ENCODE measurements at places on chromosomes 5 and 9. TPM values are rescaled to one million over a fixed set of nuclear protein-coding genes. Genes with fewer than 3 reads are reported as not detected.

DNA sequence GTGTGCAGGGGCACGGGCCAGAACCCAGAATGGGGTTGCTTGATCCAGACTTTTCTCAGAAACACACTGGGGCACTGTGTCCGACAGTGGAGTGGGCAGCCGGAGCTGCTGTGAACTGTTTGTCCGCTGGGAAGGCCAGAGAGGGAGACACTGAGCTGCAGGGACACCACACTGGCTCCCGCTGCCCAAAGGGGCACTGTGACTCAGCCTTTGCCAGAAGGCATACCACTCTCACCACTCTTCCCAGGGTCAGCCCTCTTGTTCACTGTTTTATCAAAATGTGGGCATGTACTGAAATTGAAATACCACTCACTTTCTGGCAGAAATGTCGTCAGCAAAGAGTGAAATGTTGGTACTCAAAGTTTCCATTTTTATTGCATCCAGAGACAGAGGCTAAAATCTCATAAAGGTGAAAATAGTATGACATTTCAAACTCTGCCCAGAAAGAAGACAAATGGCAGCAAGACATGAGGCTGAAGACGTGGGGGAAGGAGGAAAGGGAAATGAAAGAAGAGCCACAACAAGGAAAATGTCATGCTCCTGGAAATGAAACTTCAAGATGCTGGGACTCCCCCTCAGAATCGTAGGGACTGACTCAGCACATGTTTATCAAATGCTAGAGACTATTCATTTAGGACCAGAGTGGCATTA is 4.5 kb upstream of the IL7R start:
- peak; percentile 35 for DNase-seq
- H3K27me3 ChIP-seq, result no peaks in the 10 kb centered on the region
- H3K4me3 ChIP-seq, result no peak overlapping the region
- no peaks in the 10 kb centered on the region for H3K36me3 ChIP-seq
- H3K4me1 ChIP-seq, result no peaks in the 10 kb centered on the region

GRCh38 chr9:76744336-76744735 is 19.9 kb upstream of the PCA3 start:
- peaks cover 4% of the 10 kb centered on the region for H3K36me3 ChIP-seq
- no peaks in the 10 kb centered on the region for H3K4me1 ChIP-seq
- no peak overlapping the region for H3K4me3 ChIP-seq
- no peak for DNase-seq
- H3K27ac ChIP-seq, result no peak overlapping the region

DNA sequence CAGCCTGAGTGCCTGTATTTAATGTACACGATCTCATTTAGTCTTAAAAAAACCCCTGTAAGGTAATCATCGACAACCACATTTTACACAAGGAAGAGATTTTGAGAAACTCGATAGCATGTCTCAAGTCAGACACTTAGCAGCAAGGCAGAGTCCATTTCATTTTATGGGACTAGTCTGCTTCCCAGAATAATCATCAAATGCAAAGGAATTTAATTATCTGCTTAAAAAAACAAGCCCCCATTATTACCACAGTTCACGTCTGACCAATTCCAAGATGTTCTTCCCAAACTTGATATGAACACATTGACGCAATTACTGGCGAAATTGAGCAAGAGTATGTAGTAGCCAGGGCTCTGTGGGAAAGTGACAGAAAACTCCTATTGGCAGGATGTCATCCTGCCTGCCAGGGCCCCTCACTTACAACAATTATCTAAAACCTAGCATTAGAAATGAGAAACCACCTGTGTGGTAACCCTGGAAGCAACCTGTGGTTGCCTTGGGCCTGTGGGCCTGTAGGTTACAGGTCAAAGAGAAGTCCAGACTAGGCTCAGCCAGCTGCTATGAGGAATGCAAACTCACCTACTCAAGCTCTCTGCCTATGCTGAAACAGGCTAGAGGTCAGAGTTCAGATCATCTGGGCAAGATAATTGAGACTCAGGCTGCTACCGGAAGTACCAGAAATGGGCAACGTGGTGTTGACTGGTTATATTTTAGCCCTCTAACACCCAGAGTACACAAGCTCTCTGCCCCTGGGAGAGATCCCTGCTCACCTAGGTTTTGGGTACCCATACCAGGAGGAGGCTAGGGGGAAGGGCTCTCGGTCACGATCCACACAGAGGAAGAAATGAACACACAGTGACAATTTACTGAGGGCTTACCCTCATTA is 1.6 kb downstream of the B4GALT1 start:
- H3K27me3 ChIP-seq, result no peaks in the 10 kb centered on the region
- peaks cover 3% of the 10 kb centered on the region for H3K4me1 ChIP-seq
- no peaks in the 10 kb centered on the region for H3K36me3 ChIP-seq
- DNase-seq, result no peak
- H3K4me3 ChIP-seq, result peak overlapping the region; percentile 84

GRCh38 chr9:19768798-19769197 is 20.0 kb downstream of the SLC24A2 start:
- H3K27me3 ChIP-seq, result no peaks in the 10 kb centered on the region
- H3K4me1 ChIP-seq, result no peaks in the 10 kb centered on the region
- H3K27ac ChIP-seq, result no peak overlapping the region
- no peak for DNase-seq
- H3K4me3 ChIP-seq, result no peak overlapping the region

DNA sequence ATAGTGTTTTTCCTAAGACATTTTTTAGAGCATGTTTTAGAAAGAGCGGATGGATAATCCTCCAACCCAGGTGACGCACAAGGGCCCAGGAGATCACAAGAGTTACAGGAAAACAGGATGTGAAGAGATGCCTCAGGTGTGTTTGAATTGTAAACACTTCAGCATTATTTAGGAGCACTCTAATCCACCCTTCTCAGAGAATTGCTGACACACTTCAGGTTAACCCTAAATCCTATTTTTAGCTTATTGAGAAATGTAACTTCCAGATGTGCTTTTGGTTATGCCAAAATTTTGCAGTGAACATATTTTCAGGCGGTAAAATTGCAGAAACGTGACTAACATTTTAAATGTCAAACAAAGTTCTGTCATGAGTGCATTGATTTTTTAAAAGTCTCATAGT is 755.4 kb upstream of the CTNND2 start:
- no peaks in the 10 kb centered on the region for H3K4me1 ChIP-seq
- DNase-seq, result no peak
- H3K27me3 ChIP-seq, result no peaks in the 10 kb centered on the region
- no peak overlapping the region for H3K4me3 ChIP-seq
- H3K36me3 ChIP-seq, result peaks cover 82% of the 10 kb centered on the region
- no peak overlapping the region for H3K27ac ChIP-seq

- no peak overlapping the region for H3K4me3 ChIP-seq
- H3K27ac ChIP-seq, result no peak overlapping the region
- no peak for DNase-seq
Observed at GRCh38 chr9:130915096-130915447, 18.5 kb upstream of the QRFP start.

DNA sequence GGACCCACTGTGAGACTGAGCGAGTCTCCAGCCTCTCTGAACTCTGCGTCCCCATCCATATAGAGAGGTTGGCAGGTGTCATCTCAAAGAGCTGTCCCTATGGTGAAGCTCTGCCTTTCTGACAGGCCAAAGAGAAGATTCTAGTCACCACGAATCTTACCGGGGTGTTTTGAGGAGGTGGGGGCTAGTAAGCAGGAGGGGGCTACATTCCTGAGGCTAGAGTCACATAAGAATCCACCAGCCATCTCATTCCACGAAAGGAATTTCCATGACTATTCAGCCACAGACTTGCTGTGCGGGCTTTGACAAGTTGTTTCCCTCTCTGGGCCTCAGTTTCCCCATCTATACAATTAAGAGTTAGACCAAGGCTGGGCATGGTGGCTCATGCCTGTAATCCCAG is 16.3 kb downstream of the PDGFRB start:
- H3K4me1 ChIP-seq, result peaks cover 20% of the 10 kb centered on the region
- no peak overlapping the region for H3K4me3 ChIP-seq
- H3K27ac ChIP-seq, result no peak overlapping the region
- DNase-seq, result no peak

- DNase-seq, result peak; percentile 17
- H3K4me3 ChIP-seq, result no peak overlapping the region
- H3K27me3 ChIP-seq, result no peaks in the 10 kb centered on the region
- no peak overlapping the region for H3K27ac ChIP-seq
- H3K4me1 ChIP-seq, result peaks cover 2% of the 10 kb centered on the region
- H3K36me3 ChIP-seq, result no peaks in the 10 kb centered on the region
Observed at GRCh38 chr9:127140842-127141675, 18.6 kb upstream of the ANGPTL2 start.

DNA sequence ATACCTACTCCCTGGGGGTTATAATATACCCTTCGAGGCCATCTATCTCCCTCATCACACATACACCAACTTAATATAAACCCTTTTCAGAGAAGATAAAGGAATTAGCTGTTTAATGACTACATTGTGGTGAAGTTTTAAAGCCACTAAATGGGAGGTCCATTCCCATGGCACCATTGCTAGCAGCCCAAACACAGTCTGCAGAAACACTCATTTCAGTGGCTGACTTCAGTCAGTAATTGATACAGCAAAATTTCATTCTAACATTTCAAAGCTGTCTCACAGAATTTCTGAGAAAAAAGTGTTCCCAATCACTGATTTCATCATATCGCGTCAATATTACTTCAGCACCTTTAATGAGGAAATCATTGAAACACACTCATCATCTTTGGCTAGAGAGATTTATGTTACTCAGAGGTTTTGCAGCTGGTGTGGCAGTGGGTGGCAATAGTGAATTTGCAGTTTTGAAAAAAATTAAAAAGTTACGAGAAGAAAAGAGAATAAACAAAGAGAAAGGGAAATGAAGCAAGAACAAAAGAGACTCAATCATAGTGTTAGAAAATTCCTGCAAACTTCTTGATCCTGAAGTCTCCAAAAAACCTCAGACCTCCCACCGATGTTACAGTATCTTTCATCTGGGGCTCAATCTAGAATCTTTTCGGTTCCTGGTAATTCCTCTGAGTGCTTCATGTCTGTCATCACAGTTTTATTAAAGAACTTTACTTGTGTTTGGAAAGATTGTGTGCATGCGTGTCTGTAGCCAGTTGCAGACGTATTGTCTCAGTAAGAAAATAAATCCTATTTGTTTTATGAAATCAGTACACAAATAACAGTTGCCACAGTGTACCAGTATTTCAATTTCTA is 105.0 kb downstream of the ERCC6L2 start:
- H3K27ac ChIP-seq, result no peak overlapping the region
- H3K4me1 ChIP-seq, result 0 out of 2 replicates have a peak, but pooled peaks cover 2% of the 10 kb centered on the region
- H3K36me3 ChIP-seq, result peaks cover 18% of the 10 kb centered on the region
- H3K4me3 ChIP-seq, result no peak overlapping the region

GRCh38 chr5:174706997-174707572 is 17.3 kb upstream of the MSX2 start:
- H3K27ac ChIP-seq, result no peak overlapping the region
- DNase-seq, result no peak
- H3K27me3 ChIP-seq, result no peaks in the 10 kb centered on the region
- no peaks in the 10 kb centered on the region for H3K4me1 ChIP-seq

DNA sequence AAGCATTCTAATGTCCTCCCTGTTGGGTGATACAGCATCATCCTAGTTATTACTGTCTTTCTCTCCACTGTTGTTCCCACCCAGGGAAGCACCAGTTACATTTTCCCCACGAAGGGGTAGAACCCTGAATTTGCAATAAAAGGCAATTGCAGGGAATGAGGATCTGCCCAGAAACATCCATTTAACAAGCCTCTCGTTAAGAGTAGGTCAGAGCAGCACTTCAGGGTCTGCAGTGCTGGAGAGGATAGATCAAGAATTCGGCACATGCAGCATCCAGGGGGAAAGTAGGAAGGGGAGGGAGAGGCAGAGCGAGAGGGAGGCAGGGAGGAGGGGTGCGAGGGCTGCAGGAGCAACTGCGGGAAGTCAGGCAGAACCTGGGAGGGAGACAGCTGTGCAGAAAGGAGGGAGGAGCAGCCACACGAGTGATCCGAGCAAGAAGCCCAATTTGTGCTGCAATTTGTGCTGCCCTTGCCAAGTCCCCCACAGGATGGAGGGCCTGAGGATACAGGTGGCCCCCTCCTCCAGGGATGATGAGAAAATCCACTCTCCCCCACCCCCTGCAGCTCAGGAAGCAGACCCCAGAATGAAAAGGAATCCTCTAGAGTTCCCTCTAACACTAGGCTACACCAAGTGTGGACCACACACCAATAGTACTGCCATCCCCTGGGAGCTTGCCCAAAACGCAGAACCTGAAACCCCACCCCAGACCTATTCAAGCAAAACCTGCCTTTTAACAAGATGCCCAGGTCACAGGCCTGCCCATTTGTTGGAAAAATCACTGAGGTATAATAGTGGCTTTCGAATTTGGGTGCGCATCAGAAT is 62.2 kb downstream of the EPB41L4B start:
- H3K4me3 ChIP-seq, result no peak overlapping the region
- no peak overlapping the region for H3K27ac ChIP-seq
- peaks cover 8% of the 10 kb centered on the region for H3K4me1 ChIP-seq
- peaks cover 6% of the 10 kb centered on the region for H3K36me3 ChIP-seq
- no peaks in the 10 kb centered on the region for H3K27me3 ChIP-seq
- peak; percentile 69 for DNase-seq

DNA sequence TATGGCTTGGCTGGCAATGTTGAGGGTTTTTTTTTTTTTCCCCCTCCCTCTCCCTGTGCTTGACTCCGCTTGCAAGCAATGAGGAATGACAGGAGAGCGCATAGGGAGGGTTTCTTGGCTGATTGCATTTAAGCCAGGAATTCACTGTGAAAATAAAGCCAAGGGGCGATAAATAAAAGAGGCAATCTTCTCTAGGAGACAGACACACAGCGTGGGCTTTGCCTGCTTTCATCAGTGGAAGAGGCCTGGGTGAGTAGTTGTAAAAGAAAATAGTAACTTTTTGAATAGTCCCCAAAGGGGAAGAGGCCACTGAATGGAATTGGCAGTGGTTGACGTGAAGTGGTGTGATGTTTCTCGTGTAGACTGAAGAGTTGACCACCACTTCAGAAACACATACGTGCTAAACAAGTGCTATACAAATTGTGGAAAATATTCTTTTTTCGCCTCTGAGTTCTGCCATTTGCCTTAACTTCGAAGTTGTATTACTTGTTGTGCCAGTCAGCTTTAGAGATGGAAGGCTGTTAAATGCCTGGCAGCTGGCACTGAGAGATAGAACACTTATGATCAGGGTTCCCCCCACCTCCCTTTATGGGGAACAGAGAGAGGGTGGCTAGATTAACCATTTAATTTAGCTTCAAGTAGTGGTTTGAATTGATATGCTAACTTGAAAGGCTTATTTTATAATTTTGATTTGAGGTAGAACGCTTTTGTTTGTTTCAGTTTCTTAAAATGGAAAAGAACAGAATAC is 3.0 kb downstream of the ZSWIM6 start:
- DNase-seq, result no peak
- no peaks in the 10 kb centered on the region for H3K4me1 ChIP-seq
- H3K4me3 ChIP-seq, result peak overlapping the region; percentile 85
- peaks cover 10% of the 10 kb centered on the region for H3K36me3 ChIP-seq

GRCh38 chr5:93070938-93071337 is 510.1 kb downstream of the NR2F1-AS1 start:
- no peak for DNase-seq
- H3K27ac ChIP-seq, result no peak overlapping the region
- no peaks in the 10 kb centered on the region for H3K4me1 ChIP-seq
- no peaks in the 10 kb centered on the region for H3K36me3 ChIP-seq

Gene NOXA1
- total RNA-seq, result 1.8 TPM

Gene LHX2
- not detected for total RNA-seq

Gene PDCD1LG2
- not detected for total RNA-seq

Gene SAXO1
- 0.09 TPM for total RNA-seq

Gene TRPM3
- 7.7 TPM for total RNA-seq

All from H9 (cell line).